ENCODE measurements at places on chromosomes 2 and 18. TPM values are rescaled to one million over a fixed set of nuclear protein-coding genes. Genes with fewer than 3 reads are reported as not detected.

CFAP65 gene
- not detected for total RNA-seq

GPR17 gene
- not detected for total RNA-seq

SCYGR4 gene
- total RNA-seq: not detected

IL1F10 gene
- total RNA-seq: not detected

DNA sequence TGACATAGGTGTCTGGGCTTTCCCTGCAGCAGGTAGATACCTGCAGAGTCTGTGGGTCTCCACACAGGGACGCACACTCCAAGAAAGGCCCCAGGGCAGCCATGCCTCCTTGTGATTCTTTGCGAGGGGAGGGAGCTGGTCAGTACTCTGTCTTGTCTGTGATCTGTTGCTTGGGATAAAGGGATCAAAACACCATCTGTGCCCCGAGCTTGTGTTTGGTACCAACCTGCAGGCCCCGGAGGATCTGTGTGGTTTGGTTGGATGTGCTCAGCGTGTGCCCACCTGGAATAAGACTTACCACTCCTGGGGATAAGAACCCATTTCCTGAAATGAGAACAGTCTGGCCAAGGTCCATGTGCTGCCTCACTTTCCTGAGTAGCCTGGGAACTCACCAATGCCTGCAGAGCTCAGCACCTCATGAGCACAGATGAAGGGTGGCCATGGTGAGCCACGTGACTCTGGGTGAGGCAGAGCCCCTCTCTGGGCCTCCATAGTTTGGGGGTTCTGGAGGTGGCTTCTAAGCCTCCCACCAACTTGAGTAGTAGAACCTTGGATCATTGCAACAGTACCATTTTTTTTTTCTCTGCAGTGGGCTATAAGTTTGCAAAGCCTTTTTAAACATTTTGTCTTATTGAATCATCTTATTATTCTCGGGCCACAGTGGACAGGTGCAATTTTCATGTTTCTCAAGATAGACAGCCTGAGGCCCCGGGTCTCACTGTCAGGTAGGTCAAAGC lies 134.8 kb downstream of the DDX1 start:
- no peaks in the 10 kb centered on the region for H3K36me3 ChIP-seq
- no peak for DNase-seq
- no peak overlapping the region for H3K27ac ChIP-seq
- peaks cover 2% of the 10 kb centered on the region for H3K27me3 ChIP-seq
- no peak overlapping the region for H3K4me3 ChIP-seq
- no peaks in the 10 kb centered on the region for H3K4me1 ChIP-seq

DNA sequence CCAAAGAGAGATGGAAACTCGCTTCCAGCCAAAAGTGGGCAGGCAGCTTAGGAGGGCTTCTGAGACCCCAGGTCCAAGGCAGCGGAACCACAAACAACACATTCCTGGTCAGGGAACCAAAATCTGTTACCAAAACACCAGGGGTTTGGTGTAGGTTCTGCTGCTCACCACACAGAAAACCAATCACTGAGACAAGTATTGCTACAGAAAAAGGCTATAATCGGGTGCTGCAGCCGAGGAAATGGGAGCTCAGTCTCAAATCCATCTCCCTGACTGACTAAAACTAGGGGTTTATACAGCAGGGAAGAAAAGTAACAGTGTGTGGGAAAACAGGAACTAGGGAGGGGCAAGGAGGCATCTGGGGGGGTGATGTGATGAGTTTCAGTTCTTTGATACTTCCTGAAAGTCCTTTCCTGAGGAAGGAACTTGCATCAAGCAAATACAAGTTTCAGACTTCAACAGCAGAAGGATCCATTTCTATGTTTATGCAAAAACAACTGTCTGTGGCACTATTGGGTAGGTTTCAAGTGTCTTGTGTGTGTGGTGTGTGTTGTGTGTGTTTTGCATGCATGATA lies 108.0 kb downstream of the FAM168B start:
- H3K4me3 ChIP-seq: no peak overlapping the region
- no peak overlapping the region for H3K27ac ChIP-seq
- H3K27me3 ChIP-seq: no peaks in the 10 kb centered on the region
- H3K4me1 ChIP-seq: peaks cover 6% of the 10 kb centered on the region

DNA sequence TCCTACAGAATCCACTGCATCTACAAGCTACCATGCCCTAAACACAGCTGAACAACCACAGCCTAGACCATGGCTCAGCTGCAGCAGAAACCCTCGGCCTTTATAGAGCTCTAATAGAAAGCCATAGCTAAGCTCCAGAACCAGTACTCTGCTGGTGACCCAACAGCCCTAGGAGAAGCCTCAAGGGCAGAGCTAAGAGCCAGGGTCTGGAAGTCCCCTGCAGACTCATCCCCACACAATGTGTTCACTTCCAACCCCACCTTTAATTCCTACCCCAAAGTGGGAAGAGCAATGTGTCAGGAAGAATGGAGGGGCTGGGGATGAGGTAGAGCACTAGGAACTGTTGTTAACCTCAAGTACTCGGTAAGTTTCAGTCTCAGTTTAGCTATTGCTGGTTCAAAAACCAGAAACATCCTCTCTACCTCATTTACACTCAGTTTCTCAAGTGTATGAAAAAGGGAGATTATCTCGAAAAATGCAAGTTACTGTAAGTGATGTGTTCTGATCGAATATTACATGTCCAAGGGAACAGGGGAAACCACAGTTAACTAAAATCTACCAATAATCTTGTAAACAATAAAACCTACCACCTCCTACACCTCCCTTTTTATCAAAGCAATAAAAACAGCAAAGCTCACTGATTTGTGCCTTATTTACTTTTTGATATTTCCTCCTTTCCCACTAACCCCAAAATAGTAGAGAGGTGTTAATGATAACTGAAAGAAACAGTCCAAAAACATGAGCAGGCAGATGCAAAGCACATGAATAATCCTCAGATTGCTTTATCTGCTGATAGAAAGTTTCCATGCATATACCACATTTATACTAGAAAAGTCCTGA lies 36.2 kb downstream of the THADA start:
- peak overlapping the region; percentile 82 for H3K27ac ChIP-seq
- H3K4me3 ChIP-seq: no peak overlapping the region
- DNase-seq: peak; percentile 16
- H3K4me1 ChIP-seq: peaks cover 33% of the 10 kb centered on the region
- peaks cover 40% of the 10 kb centered on the region for H3K36me3 ChIP-seq
- no peaks in the 10 kb centered on the region for H3K27me3 ChIP-seq

DNA sequence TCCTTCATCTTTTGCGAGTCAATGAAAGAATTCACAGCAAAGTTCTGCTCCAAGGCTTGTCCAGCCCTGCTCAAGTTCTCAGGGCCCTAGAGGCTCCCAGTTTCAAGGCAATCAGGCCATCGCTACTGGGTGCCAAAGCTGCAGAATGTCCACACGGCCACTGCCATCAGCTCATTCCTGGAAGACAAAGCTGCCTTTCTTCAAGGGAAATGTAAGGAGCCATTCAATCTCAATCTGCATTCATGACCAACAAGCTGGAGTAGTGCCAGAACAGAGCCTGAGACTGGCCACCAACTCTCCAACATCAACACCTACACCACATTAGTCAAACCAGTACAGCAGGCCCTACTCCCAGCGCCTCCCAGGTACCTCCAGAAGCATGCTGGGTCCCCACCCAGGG lies 202.2 kb downstream of the TCF4 start:
- H3K4me3 ChIP-seq: no peak overlapping the region
- no peaks in the 10 kb centered on the region for H3K27me3 ChIP-seq
- peaks cover 2% of the 10 kb centered on the region for H3K4me1 ChIP-seq
- H3K36me3 ChIP-seq: no peaks in the 10 kb centered on the region

DNA sequence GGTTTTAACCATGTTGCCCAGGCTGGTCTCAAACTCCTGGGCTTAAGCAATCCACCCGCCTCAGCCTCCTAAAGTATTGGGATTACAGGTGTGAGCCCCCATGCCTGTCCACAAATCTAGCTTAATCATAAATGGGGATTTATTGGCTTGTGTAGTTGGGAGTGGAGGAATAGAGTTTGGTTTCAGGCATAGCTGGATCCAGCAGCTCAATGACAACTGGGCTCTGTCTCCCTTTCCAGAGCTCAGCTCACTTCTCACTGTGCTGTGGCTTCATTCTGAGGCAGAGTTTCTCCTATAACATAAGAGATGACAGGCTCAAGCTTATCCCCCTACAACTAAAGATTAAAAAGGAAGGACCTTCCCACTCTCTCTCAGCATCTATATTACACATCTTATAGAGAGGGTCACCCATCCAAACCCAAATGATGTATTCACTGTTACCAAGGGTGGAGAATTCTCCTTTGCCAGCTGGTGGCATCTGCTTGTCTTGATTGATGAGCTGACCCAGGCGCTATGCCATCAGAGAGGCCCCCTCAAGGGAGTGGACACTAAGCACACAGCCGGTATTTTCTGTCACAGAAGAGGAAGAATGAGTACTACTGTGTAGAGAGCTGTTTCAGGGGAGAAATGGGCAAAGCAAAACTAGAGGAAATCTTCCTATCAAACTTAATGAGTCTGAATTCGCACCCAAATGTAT lies 280.4 kb downstream of the PTPRM start:
- H3K27me3 ChIP-seq: no peaks in the 10 kb centered on the region
- H3K4me1 ChIP-seq: no peaks in the 10 kb centered on the region
- no peak for DNase-seq

DNA sequence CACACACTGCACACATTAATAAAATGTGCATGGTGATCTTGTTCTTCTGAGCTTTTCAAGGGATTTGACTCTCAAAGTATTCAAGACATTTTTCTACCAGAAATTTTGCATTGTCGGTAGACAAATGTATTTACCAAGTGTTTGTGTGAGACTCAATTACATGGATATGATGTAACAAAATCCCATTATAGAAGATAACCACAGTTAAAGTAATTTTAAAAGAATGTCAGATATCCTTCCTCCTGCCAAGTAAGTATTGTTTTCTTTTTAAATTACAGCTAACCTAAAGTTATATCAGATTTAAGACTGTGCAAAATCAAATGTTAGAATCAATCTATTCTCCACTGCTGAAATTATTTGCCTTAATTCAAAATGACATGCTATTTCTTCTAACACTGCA lies 1344.5 kb upstream of the CHAC2 start:
- no peaks in the 10 kb centered on the region for H3K27me3 ChIP-seq
- H3K36me3 ChIP-seq: no peaks in the 10 kb centered on the region
- no peak overlapping the region for H3K4me3 ChIP-seq
- no peaks in the 10 kb centered on the region for H3K4me1 ChIP-seq

- no peak overlapping the region for H3K4me3 ChIP-seq
- peaks cover under 1% of the 10 kb centered on the region for H3K27me3 ChIP-seq
- no peak for DNase-seq
- H3K4me1 ChIP-seq: peaks cover 8% of the 10 kb centered on the region
These were observed 199.8 kb upstream of the HDAC4 start for GRCh38 chr2:239600650-239601049.

DNA sequence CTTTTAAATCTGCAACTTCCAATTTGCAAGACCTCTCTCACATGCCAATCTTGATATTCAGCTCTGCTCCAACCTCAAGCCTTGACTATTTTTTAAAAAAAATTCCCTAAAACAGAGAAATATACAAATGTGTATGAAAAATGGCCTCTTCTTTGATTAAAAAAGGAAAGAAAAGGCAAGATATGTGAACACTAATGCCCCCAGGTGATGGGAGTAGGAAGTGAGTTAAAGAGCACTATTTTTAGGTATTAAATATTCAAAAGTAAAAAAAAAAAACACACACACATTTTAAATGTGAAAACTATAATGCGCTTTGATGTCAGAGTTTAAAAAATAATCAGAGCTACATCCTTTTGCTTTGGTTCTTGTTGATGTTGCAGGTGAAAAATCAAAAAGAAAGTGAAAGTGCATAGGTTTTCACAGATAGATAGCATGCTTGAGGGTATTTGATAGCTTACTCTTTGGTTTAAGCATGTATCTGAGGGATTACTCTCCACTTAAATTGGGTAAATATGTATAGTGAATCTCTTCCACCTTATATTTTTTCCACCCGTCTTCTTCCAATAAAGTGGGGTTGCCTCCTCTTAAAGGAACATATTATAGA lies 406.0 kb upstream of the POU3F3 start:
- no peak overlapping the region for H3K4me3 ChIP-seq
- DNase-seq: no peak
- peaks cover 8% of the 10 kb centered on the region for H3K4me1 ChIP-seq
- H3K27ac ChIP-seq: no peak overlapping the region
- no peaks in the 10 kb centered on the region for H3K27me3 ChIP-seq

GRCh38 chr18:70380915-70381896 lies 92.4 kb downstream of the SOCS6 start:
- peaks cover 5% of the 10 kb centered on the region for H3K27me3 ChIP-seq
- no peak overlapping the region for H3K4me3 ChIP-seq
- no peak overlapping the region for H3K27ac ChIP-seq
- H3K36me3 ChIP-seq: no peaks in the 10 kb centered on the region
- peak; percentile 13 for DNase-seq

DNA sequence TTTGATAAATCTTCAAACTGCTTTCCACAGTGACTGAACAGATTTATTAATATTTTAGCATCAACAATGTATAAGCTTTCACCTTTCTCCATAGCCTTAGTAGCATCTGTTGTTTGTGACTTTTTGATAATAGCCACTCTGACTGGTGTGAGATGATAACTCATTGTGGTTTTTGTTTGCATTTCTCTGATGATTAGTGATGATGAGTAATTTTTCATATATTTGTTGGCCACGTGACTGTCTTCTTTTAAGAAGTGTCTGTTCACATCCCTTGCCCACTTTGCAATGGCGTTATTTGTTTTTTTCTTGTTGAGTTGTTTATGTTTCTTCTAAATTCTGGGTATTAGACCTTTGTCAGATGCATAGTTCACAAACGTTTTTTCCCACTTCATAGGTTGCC lies 952.9 kb downstream of the TRIB2 start:
- H3K36me3 ChIP-seq: no peaks in the 10 kb centered on the region
- no peak for DNase-seq
- no peaks in the 10 kb centered on the region for H3K4me1 ChIP-seq
- H3K27ac ChIP-seq: no peak overlapping the region

- DNase-seq: peak; percentile 24
- H3K27ac ChIP-seq: no peak within 1 kb of the TSS
These were observed at the start of gene ATP8B1 for GRCh38 chr18:57803103-57803969. Gene ATP8B1, minus strand, starts transcription at chr18:57803315. Its CDS starts 71,508 bp downstream, at chr18:57731807.

Data from activated CD8-positive, alpha-beta T cell treated with anti-CD3 and anti-CD28 coated beads for 36 hours (primary cell).